Foreskin fibroblast (primary cell): ENCODE measurements at places on chromosomes 16 and 17.

GRCh38 chr17:75572713-75573539 is 14.7 kb upstream of the MYO15B start:
- DNase-seq = no peak

DNA sequence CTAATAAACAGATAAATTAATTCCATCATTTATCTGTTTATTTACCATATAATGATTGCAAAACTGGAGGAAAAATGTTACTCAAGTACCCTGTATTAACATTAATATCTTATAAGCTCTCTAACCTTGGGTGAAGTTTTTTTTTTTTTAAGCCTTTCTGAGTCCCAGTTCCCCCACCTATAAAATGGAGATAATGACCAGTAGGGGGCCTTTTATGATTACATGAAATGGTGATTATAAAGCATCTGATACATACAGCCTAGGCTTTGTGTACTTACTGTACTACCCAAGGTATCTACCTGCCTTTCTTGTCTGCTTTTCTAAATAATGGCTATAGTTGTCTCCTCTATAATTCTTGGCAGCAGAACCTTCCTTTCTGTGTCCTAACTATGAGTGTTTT is 22.6 kb downstream of the LRRC36 start:
- peak; percentile 40 for DNase-seq

DNA sequence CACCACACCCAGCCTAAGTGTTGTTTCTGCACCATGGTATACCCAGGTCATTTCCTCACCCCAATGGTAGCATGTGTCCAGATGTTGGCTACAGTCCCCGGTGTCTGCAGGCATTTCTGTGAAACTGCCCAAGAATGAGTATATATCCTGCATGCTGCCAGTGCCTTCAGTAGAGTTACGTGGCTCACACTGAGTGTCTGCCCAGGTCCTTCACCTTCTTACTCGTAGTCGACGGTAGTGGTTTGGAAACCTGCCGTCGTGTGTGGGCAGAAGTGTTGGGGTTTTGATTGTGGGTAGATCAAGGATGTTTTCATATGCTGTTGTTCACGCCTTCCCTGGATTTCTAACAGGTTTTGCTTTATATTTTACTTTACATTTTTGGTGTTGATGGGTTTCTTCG is 16.8 kb downstream of the TCF25 start:
- no peak for DNase-seq

- no peak for DNase-seq
These were observed 1.8 kb downstream of the SNTB2 start for GRCh38 chr16:69188716-69189115.

GRCh38 chr16:54602666-54603065 is 316.1 kb upstream of the IRX3 start:
- no peak for DNase-seq

DNA sequence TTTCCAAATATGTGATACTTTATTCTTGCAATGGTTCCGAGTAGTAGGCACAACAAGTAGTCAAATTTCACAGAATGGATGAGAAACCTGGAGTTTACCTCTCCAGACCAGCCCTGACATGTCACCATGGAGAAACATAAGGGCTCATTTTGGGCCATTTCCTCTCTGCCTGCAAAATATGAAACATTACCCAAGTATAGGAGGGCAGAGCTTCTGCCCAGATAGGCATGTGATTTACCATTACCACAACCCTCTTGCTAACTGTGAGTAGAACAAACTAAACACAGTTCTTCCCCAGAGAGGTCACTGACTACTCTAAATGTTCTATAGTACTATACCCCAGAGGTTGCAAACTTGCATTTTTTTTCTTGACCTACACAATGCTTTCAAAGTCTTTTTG is 15.7 kb upstream of the KPNB1 start:
- no peak for DNase-seq

- DNase-seq = no peak
These were observed 204.9 kb upstream of the FOXF1 start for GRCh38 chr16:86305440-86305839.
